ENCODE measurements at places on chromosomes 3 and 15.
A peak's percentile ranks its signal among the peaks of the same experiment; 100 is the strongest.

GRCh38 chr15:99504823-99505551, 60.8 kb upstream of the MEF2A start:
- DNase-seq: no peak

DNA sequence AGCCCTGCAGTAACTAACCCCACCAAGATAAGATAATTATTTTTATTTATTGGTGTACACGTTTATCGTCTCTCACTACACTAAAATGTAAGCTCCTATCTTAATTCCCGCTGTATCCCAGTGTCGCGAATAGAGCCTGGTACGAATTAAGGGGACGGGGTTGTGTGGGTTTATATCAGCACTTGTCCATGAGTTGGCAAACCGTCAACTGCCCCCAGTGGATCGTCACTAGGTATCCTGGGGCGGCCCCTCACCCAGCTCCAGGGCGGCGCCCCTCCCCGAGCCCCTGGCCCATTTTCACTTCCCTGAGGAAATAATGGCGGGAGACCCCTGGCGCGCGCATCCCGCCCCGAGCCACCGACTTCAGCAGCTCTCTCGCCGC, 465 bp downstream of the RUVBL1 start:
- DNase-seq: peak; percentile 38

GRCh38 chr3:57943525-57944495, 64.4 kb upstream of the FLNB start:
- DNase-seq: peak; percentile 33

GRCh38 chr3:126351086-126351770, 6.0 kb downstream of the KLF15 start:
- DNase-seq: peak; percentile 8

DNA sequence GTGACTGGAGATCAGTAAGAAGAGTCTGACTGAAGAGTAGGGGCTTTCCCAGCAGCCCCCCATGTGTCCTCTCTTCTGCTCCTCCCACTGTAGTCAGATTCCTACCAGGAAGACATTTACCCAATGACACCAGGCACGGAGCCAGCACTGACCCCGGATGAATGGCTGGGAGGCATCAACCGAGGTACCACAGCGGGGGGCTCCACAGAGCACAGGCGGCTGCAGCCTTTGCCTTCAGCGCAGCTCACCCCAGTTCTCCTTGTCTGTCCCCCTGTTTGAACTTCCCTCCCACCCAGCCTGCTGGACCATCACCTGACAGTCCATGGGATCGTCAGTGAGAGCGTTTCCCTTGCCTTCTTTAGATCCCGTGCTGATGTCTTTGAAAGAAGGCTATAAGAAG, 101.6 kb downstream of the ANP32A start:
- no peak for DNase-seq

DNA sequence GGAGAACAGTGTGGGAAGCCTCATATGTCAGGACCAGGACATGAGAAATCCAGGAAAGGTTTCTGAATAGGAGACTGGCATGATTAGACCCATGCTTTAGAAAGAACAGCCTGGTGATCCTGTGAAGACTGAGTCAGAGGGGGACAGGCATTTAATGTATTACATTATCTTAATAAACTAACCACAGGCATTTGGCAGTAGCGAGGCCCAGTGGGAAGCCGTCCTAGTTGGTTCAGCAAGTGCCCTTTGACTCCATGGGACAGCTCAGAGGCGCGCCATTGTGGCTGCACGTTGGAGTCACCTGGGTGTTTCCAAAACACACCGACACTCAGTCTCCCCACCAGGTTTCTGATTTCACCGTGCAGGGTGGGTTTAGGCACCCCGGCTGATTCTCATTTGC, 90.5 kb upstream of the DGKG start:
- no peak for DNase-seq

GRCh38 chr3:33054100-33055092, 42.5 kb downstream of the GLB1 start:
- DNase-seq: no peak

GRCh38 chr3:47003056-47003410, 23.6 kb downstream of the NBEAL2 start:
- no peak for DNase-seq

GRCh38 chr3:89787485-89787884, 680.1 kb downstream of the EPHA3 start:
- no peak for DNase-seq

- DNase-seq: no peak
These were observed 1202.3 kb downstream of the NSUN3 start for GRCh38 chr3:95265129-95265528.

- no peak for DNase-seq
These were observed 36.5 kb downstream of the DAPK2 start for GRCh38 chr15:64009798-64010261.

GRCh38 chr3:125406070-125406469, 30.9 kb upstream of the ZNF148 start:
- DNase-seq: no peak

GRCh38 chr3:51720292-51721061, 13.6 kb downstream of the GRM2 start:
- no peak for DNase-seq

- DNase-seq: no peak
These were observed 366.4 kb upstream of the AGTR1 start for GRCh38 chr3:148331081-148331846.

- DNase-seq: no peak
These were observed 140.2 kb upstream of the SKOR1 start for GRCh38 chr15:67685008-67685599.

- no peak for DNase-seq
These were observed 33.8 kb upstream of the XIRP1 start for GRCh38 chr3:39226106-39226741.

DNA sequence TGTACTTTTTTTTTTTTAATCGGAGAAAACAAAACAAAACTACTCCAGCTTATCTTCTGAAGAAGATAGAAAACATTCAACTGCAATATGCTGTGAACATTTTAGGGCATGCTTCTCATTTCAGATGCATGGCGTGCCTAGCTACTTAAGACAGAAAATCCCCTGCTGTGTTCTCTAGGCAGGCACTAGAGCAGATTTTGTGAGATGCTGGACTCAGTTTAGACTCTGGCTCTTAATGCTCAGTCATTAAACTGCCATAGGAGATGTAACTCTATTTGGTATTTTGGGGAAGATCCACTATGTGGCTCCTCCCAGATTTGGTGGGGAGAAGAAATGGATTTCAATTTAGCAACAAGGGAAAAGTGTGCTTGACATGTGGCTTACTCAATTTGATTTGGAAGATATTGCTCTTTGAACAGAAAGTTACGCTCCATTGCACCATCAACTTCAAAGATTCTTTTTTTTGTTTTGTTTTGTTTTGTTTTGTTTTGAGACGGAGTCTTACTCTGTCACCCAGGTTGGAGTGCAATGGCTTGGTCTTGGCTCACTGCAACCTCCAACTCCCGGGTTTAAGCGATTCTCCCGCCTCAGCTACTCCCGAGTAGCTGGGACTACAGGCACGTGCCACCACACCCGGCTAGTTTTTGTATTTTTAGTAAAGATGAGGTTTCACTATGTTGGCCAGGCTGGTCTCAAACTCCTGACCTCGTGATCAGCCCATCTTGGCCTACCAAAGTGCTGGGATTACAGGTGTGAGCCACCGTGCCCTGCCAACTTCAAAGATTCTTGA, 62.0 kb upstream of the LEKR1 start:
- DNase-seq: no peak

DNA sequence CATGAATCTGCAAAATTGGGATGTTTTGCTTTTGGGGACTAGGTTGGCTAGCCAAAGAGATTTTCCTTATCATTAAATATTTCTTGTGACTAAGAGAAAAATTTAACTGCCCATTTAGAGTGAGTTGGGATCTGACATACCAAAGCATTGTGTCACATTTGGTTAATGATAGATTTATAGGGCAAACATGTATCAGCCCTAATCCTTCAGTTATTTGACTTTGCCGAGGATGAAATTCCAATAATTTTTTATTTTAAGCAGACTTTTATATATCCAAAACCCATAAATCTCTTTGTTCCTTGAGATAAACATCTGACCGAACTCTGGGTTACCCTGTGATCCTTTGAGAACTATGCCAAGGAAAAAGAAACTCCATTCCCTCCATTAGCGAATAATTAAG, 218.9 kb downstream of the CDIN1 start:
- no peak for DNase-seq

DNA sequence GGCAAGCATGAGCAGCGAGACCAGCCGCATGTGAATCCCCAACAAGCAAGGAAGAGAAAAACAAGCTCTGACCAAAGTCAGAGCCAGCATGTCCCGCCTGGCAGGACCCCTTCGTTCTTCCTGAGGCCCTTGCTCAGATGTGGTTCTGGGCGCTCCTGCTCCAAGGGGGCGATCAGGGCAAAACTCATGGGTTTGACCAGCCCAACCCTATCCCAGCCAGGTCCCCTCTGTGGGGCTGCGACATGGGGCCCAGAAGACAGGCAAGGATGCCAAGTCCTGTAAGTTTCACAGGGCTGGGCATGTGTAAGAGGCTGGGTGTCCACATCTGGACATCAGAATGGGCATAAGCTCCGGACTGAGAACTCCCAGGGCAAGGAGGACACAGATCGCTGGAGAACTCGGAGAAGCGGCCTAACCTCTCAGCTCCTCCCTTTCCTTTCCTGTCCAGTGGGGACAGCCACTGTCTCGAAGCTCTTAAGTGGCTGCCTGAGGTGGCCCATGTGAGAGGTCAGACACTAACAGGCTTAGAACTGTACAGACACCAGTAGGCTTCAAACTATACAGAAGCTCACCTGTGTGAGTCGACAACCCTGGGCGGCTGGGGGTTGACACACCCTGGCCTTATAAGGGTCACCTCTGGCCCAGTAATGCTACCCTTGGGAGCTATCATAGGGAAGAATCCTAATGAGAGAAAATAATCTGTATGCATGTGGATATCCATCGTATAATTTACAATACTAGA, 48.9 kb downstream of the XXYLT1 start:
- DNase-seq: peak; percentile 12

- no peak for DNase-seq
These were observed 398 bp upstream of the RAB7A start for GRCh38 chr3:128725547-128726022.

GRCh38 chr3:134307425-134307824, 56.8 kb upstream of the RYK start:
- no peak for DNase-seq

Measured in uterus (tissue), 4 donors.